Activated naive CD4-positive, alpha-beta T cell treated with Interleukin-2 at 50 U/mL for 16 hours (primary cell): ENCODE measurements at places on chromosomes 16 and 17.

DNA sequence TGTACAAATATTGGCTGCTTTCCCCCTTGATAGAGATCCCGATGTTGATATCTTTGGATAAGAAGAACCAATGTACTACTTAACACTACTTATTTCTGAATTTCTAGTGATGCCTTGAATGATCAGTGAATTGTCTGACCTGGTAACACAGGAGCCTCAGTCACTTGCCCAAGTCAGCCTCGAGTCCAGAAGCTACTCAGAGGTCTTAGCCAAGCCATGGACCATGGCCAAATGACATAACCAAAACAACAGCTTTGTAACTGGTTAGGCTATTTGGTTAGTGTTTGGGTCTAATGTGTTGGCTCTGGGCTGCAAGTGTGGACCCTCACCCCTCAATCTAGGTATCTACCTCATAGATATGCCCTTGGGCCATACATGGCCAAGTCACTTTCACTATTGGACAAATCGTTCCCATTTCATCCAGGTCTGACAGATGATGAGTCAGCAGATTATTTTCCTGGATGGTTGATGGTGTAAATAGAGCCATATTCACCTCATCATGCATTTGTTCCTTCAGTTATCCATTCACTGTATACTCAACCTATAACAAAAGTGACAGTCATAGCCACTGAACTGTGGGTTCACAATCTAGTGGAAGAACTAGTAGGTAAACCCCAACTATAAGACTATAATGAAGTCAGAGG is 3.5 kb downstream of the RBFOX1 start:
- no peak for DNase-seq

DNA sequence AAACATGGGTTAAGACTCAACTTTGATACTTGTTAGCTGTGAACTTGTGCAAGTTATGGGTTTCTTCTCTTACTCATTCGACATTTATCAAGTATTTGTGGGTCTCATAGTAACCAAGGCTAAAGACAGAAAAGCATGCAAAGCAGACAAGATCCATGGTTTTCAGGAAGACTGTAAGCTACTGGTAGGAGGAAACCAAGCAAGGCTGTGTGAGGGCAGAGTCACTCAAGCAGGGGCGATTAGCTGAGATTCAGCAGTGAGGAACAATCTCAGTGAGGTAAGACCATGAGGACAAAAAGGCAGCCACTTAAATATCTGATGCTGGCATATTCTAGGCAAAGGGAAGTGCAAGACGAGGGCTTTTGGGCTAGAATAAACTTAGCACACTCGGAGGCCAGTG is 29.5 kb downstream of the MBTD1 start:
- DNase-seq, result no peak

DNA sequence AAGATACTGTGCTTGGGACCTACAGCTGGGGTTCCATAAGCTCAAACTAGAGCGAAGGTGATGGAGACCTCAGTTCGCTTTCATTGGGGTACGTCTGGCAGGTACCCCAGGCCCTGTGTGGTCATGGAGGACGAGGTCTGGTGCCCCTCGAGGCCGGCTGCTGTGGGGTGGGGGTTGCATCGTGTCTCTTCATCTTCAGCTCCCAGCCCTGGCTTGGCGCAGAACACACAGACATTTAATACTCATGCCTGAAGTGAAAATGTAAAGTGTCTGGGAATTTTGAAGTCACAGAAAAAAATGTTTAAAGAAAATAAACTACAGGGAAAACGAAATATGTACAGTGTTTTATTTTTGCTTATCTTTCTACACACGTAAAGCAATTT is 80.5 kb downstream of the TBC1D16 start:
- no peak for DNase-seq

- no peak for DNase-seq
Observed at GRCh38 chr17:50421308-50422051, 4.5 kb upstream of the ACSF2 start.

DNA sequence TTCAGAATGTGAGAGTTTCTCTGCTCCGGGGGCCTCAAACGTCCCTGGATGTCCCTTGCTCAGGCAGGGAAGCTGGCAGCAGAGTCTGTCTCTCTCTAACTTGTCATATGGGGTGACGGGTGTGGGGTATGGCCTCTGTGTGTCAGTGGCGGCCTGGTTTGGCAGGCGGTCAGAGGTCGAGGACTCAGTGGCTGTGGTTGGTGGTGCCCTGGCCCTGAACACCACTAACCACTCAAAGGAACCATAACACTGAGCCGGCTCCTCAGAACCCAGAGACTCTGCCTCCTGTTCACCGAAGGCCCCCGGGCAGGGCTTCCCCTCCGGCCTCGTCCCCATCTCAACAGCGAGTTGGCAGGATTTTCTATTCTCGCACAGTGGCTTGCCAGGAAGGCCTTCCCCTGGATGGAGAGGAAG is 677 bp downstream of the P2RX1 start:
- DNase-seq, result no peak

DNA sequence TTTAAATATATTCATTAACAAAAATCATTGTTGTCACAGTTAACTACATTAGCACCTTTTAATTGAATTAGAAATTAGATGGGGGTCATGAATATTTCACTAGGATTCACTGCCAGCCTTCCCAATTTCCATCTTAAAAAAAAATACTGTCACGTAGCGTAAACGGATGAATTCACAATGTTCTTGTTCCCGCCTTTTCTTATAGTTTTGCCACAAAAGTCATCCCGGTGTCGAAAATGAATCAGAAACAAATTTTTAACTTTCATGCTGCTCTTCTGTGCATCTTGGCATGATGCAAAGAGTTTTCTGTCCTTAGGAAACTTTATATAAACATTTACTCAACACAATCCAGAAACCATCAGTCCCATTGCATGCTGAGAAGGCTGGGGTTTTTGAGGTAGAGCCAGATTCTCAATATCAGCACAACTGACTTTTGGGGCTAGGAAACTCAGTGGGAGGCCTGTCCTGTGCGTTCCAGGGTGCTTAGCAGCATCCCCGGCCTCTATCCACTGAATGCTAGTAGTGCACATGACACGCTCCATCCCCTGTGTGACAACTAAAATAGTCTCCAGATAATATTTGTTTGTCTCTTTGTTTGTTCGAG is 252.9 kb upstream of the XYLT1 start:
- no peak for DNase-seq

DNA sequence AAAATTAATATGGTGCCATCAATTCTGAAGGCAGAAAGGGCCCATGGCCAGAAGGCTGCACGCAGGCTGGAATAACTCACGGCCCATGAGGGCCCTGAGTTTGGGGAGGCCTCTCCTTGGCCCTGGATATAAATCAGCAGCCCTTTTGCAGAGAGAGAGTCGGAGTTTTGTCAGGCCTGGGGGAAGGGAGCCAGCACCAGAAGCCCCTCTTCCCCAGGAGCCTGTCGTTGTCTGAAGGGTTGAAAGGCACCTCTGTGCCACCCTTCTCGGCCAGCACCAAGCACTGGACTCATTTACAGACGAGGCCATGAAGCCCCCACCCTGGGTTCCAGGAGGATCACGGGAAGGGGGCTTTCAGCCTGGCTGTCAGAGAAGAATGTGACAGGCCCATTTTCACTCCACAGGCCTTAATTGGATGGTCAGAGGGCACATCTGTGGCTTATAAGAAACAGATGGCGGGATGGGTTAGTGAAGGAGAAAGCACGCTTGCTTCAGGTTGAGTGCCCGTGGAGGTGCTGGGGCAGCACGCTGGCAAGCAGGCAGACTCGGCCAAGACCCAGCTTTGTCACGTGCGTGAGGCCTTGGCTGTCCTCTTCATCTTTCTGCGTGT is 140.6 kb downstream of the CLEC16A start:
- DNase-seq, result no peak

GRCh38 chr17:31786796-31787481 is 72.1 kb downstream of the COPRS start:
- DNase-seq, result no peak
